ENCODE measurements at places on chromosomes 11 and 22.

DNA sequence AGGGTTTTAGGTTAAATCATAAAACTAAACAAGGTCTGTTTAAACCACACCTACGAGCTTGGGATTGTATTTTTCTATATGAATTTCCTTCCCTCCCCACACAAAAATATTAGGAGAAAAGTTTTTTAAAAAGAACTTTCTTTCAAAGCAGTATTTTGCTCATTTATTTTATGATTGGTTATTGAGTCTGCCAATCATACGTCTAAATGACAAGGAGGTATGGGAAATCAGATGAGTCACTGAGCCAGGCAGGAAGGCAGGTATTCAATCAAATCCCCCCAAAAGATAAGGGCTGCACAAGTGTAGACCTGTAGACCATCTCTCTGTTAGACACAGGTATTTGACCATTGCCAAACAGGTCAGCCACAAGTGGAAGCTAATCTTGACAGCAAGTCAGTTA is 440.1 kb upstream of the CCDC90B start:
- no peak for DNase-seq

DNA sequence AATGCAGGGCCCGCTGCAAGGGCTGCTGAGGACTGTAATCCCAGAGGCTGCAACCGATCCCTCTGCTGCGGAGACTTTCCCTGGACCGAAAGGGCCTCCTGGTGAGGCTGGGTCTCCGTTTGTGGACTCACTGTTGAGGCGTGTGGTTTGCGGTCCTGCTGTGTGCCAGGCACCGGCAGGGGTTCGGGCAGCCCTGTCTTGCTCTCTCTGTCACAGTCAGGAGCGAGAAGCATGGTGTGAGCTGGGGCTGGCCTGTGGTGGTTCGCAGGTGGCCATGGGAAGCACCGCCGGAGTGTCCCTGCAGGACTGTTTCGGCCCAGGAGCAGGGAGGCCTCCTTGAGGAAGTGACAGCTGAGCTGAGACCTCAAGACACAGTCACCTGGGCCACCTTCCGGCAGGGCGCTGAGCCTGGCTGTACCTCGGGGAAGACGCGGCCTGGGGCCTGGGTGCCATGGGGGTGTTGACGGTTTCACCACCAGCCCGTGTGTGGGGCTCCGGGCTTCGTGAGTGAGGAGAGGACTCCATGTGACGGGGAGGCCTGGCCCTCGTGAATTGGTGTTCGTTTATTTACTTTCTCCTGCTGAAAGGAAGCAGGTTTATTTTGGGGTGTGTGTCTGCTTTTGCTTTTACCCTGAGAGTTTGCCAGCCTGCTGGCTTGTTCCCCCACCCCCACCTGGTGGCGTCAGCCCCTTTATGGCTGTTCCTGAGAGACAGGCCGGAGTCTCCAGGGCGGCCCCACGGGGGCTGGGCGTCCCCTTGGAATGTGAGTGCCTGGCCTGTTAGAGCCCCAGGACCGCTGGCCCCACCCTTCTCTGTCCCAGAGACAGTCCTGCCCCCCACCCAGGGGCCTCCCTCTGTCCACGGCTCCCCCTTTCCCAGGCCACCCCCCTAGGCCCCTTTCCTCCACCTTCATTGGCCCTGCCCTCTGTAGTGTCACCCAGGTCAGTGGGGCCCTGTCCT is 122.5 kb downstream of the KCNQ1OT1 start:
- no peak for DNase-seq

DNA sequence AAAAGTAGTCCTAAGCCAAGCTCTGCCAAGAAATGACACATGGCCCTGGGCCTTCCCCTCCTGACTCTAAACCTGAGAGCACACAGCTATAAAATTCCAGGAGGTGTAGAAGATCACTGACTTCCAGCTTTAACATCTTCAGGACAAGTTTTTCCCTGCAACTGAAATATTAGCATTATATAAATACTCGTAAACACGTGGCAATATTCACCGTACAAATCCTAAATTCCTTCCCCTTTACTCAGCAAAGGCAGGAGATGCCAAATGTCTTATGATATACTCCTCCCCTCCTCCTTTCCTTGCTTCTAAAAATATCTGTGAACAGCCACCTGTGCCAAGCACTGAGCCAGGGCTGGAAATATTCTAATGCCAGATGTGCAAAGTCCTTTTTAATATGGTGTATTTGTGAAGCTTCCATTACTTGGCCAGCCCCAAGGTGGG is 194.0 kb downstream of the LARGE1 start:
- peak; percentile 5 for DNase-seq

GRCh38 chr22:21457023-21457787 is 10.0 kb upstream of the TMEM191C start:
- DNase-seq: no peak

GRCh38 chr11:114890038-114890437 is 211.7 kb downstream of the NXPE2 start:
- no peak for DNase-seq

DNA sequence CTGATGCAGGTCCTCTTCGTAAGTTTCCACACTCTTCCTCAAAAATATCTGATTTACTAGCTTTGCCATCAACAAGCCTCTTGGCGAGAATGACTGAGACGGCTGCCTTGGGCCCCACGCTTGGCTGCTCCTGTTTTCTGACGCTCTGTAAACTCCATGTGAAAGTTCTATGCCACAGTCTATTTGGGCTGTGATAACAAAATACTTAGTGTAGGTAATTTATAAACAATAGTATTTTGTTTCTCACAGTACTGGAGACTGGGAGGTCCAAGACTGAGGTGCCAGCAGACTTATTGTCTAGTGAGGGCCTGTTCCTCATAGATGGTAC is 123.2 kb upstream of the SORL1-AS1 start:
- no peak for DNase-seq

- no peak for DNase-seq
Measured at GRCh38 chr22:37843741-37844089, 419 bp downstream of the ANKRD54 start.

- no peak for DNase-seq
Measured at GRCh38 chr11:134625631-134626030, 213.6 kb upstream of the B3GAT1 start.

DNA sequence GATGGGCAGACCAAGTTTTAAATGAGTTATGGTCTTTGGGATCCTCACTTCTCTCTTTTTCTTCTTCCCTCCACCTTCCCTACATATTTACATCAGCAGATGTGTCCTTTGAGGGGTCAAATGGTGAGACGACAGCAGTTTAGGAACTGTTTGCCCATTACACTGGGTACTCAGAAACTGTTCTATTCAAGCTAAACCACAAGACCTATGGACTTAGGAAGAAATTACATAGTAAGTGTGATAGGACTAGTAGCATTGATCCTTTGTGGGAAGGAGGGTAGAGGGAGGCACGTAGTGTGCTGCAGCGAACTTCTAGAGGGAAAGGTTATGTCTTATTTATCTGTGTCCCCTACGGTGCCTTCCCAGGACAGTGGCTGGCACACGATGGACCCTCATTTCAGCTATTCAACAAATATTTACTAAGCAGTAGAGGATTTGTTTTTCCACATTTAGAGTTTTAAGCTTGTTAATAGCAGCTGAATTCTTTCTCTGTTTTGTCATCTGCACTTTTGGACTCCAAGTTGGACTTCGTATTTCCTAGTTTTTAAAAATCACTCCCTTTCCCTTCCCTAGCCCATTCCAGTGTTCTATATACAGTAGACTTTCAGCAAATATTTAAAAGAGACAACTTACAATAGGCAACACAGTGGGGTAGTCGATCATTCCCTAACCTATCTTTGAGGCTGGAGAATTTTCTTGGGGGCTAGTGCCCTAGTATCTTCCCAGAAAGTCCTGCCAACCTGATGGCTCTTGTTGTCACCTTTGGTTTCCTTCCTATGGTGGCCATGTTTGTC is 13.9 kb downstream of the FZD4 start:
- DNase-seq: no peak

DNA sequence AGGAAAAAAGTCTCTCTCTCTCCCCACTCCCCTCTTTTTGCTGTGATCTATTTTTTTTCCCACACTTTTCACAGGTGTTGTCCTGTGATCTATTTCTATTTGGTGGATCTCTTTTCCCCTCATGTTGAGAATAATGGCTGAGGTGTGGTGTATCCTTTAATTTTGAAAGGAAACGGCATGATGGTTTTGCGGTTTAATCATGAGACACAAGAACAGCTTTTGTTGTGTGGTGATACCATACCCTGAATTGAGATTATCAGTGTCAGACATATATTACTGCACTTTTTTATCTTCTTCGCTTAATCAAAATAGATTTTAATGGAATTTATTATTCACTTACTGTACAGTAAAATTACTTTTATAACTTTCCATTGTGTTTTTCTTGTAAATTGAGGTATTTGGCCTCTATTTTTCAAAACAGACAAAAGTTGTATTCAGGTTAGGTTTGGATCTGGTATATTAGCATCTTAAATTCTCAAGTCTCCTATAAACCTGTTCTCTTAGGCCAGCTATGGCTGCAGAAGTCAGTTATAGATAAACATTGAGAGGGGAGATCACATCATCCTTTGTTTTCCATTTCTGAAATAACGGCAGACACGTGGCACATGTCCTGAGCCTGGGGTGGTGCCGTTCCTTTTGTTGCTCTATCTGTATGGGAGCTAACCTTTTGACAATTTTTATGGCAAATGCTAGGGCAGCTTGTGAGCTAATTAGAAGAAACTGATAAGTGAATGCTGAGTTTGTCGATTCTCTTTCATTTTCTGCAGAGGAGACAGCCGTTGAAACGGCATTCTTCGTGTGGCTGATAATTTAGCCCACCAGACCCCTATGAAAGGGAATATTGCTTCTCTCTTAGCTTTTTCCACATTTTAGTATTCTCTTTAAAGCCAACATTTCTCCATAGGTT is 25.8 kb downstream of the NF2 start:
- DNase-seq: no peak

- no peak for DNase-seq
Measured at GRCh38 chr11:46383404-46383758, 1.9 kb downstream of the MDK start.

DNA sequence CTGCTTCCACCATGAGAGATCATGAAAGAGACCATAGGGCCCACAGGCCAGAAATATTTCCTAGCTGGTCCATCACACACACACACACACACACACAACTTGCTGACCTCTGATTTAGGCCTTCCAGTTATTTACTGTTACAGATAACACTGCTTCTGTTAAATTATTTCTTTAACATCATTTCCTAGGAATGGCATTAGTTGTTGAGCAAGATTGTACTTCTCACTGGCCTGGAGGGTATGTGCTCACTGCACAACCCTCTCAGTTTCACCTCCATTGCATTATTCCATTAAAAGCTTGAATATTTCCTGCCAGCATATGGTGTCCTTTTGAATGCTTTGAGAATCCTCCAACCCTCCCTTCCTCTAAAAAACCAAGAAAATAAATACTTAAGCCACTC is 104.4 kb downstream of the MICAL2 start:
- DNase-seq: no peak

DNA sequence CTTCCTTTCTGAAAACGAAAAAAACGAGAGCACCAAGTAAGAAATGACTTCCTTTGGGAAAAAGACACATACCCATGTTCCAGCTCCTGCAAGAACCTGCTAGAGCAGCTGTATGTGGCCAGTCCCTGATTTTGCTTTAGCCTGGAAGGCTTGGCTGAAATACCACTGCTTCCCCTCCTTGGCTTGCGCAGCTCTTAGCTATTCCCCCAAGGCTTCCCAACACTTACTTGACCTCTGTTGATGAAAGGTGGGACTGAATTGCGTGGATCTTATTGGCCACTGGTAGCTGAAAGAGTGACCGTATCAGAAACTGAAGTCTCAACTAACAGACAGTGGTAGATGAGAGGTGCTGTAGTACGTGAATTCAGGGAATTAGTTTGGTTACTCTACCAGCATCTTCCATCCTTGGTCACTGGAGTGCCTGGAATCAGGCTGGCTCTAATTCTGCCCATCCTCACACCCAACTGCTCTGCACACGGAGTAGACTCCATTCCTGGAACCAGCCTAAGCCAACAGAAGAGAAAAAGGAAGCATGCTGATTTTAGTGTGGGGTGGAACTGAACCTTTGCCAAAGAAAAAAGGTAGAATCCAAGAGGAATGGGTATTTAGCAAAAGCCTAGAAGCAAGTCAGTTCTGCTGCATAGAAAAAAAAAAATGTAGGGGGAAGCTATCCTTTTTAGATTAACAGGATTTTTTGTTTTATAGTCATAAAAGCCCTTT is 73.8 kb upstream of the CRTAM start:
- no peak for DNase-seq

DNA sequence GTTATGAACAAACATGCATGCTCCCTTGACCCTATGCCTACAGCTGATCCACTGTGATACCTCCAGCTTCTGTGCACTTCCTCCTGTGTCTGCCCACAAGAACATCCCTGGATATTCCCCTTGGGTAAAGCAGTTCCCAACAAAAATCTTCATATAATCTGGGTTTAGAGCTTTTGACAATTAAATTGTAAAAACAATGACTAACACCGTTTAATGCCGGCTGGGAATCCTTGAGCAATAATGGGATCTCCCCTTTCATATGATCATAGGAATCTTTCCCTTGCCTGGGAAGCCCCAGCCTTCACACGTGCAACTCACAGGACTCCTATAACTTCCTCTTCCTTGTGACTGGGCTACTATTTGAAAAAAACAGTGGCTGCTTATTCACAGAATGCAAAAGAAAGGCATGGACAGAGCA is 6.3 kb upstream of the ZC3H12C start:
- no peak for DNase-seq

DNA sequence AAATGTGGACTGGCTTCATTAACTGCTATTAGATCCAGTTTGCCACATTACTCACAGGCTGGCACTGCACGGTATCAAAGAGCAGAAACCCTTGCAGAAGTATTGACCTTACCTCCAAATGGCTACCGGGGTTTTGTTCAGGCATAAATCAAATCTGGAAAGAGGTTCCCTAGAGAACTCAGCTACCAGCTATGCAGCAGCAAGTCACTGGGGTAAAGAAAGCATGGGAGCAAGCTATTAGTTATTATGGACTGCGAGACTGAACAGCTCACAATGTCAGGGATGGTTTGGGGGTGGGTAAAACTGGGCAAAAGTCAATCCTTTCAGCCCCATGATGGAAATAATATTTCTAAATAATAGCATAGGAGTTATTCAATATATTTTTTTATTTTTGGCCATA is 128.1 kb downstream of the FANCF start:
- DNase-seq: no peak

- DNase-seq: no peak
Measured at GRCh38 chr11:106950067-106950491, 68.2 kb downstream of the GUCY1A2 start.
